Left renal cortex interstitium (tissue), 4 donors: ENCODE measurements at places on chromosomes 12 and 14. TPM values are rescaled to one million over a fixed set of nuclear protein-coding genes. Genes with fewer than 3 reads are reported as not detected.

CEBPE gene
- 0.11 TPM for polyA plus RNA-seq

SPIC gene
- polyA plus RNA-seq = not detected

- DNase-seq = no peak
Measured at GRCh38 chr14:43014338-43014737, 1407.7 kb downstream of the LRFN5 start.

NKX2-1 gene
- polyA plus RNA-seq = not detected

GRCh38 chr12:12282761-12283425, 16.0 kb upstream of the LRP6 start:
- no peak for DNase-seq

GRCh38 chr14:72512925-72513324, 381.0 kb downstream of the DPF3 start:
- no peak for DNase-seq

- DNase-seq = no peak
Measured at GRCh38 chr12:91400271-91400670, 217.7 kb upstream of the DCN start.

DNA sequence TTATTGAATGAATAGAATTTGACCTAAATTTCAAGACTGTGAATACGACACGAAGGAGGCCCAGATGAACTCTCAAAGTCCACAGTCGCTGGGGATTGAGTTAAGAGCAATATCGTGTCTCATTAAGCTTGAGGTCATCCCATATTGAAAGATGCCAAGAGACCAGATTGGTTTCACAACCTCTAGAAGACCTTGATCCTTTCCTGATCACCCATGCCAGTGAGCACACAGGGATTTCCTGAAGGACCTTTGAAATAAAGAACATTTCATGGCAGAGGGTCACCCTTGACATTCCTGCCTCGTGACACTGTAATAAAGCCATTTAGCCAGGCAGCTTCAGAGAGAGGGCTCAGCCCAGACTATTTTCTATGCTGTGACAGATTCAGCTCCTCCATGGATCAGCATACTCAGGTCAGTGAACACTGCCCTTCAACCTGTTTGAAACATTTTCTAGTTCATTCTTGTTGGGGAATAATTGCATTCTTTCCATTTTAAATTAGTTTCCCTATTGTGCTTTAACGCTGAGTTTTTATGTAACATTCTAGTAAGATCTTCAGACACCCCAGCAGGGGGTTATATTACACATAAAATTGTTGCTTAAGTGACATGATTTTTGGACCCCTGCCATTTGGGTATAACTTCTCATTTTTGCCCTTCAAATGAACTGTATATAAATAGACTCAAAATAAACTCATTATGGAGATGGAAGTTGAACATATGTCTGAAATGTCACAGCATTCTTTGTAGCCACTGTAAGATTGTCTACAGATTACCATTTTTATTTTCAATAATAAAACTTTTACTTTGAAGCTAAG, 213.2 kb downstream of the C12orf50 start:
- no peak for DNase-seq

MTERF2 gene
- 32.4 TPM for polyA plus RNA-seq

GRCh38 chr12:29625359-29625953, 128.0 kb upstream of the OVCH1 start:
- DNase-seq = no peak

LIN7A gene
- 19.2 TPM for polyA plus RNA-seq

IGF1 gene
- polyA plus RNA-seq = 10.4 TPM

- no peak for DNase-seq
Measured at GRCh38 chr12:128664501-128664900, 159.3 kb downstream of the SLC15A4 start.

- DNase-seq = no peak
Measured at GRCh38 chr14:101781240-101782061, 19.9 kb downstream of the PPP2R5C start.

DNA sequence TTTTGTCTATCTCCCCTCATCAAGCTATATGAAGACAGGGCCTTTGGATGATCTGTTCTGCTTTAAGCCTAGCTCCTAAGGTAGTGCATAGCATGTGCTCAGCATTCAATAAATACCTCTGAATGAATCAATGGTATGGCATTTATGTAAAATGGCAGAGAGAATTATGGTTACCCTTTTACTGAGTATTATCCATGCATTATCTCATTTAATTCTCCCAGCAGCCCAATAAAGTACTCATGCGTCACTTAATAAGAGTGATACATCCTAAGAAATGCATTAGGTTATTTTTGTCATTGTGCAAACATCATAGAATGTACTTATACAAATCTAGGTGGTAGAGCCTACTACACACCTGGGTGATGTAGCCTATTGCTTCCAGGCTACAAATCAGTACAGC, 269.7 kb downstream of the KSR2 start:
- DNase-seq = no peak

PIANP gene
- 16.3 TPM for polyA plus RNA-seq
